HS-5 (cell line): ENCODE measurements at places on chromosomes 7 and 10.

DNA sequence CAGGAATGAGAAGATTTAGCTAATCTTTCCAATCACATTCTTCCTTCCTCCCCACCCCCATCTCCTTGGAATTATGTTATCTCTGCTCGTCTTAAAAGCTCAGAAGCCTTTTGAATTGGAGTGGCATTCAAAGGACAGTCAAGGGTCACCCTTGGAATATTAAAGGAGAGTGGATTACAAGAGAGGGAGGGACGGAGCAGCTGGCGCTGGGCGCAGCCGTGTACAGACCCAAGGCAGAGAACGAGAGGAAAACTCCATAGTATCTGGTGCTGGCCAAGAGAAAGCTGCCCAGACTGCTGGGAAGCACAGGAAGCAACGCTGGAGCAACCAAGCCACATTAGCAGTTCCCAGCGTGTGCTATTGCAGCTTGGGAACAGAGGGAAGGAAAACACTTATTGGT, 95.7 kb downstream of the POU6F2 start:
- DNase-seq: no peak

GRCh38 chr10:60428387-60428737, 38.7 kb upstream of the ANK3 start:
- no peak for DNase-seq

DNA sequence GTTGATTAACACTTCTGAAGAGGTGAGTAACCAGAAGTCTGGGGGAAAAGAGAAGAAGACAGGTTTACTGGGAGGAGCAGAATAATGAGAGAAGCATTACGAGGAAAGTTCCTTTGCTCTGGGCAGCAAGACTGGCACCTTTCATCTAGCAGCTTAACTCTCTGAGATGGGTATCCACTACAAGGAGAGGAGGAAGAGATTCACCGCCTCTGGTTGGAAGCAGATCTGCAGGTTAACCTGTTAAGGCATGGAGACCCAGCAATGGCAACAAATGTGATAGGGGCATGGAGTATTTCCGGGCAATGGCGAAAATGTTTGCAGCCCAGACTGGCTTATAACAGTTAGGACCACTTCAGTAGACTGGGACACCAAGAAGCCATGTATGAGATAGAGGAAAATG, 162.2 kb downstream of the TFEC start:
- DNase-seq: no peak

GRCh38 chr10:62076891-62077290, 175.4 kb downstream of the ARID5B start:
- peak; percentile 58 for DNase-seq

GRCh38 chr10:964988-965417, 23.2 kb upstream of the GTPBP4 start:
- DNase-seq: no peak

- DNase-seq: no peak
Observed at GRCh38 chr10:112896273-112896672, 53.8 kb upstream of the TCF7L2 start.
